ENCODE measurements at places on chromosomes 11 and 22.

- peak; percentile 38 for DNase-seq
Observed at GRCh38 chr11:108511851-108512474, 13.8 kb upstream of the POGLUT3 start.

DNA sequence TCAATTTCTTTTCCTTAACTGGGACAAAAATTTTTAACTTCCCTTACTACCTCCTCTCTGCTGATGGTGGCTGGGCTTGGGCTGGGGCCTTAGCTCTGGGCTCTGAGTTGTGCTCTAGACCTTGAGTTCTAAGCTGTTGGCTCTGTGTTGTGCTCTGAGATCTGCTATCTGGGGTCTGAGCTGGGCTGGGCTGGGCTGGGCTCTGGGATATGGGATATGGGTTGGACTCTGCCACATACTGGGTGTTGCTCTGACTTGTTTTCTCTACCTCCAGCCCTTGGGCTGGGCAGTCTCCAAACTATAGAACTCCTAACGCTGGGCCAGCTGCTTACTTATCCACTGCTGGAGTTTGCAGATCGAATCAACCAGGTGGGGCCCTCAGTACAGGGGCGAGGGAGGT is 41.9 kb downstream of the DNHD1 start:
- DNase-seq, result no peak

GRCh38 chr11:73538381-73538872 is 59.5 kb downstream of the FAM168A start:
- no peak for DNase-seq

- DNase-seq, result no peak
Observed at GRCh38 chr11:66365711-66366619, 5.6 kb downstream of the SLC29A2 start.

- DNase-seq, result no peak
Observed at GRCh38 chr22:43707648-43708047, 104.5 kb downstream of the EFCAB6 start.

DNA sequence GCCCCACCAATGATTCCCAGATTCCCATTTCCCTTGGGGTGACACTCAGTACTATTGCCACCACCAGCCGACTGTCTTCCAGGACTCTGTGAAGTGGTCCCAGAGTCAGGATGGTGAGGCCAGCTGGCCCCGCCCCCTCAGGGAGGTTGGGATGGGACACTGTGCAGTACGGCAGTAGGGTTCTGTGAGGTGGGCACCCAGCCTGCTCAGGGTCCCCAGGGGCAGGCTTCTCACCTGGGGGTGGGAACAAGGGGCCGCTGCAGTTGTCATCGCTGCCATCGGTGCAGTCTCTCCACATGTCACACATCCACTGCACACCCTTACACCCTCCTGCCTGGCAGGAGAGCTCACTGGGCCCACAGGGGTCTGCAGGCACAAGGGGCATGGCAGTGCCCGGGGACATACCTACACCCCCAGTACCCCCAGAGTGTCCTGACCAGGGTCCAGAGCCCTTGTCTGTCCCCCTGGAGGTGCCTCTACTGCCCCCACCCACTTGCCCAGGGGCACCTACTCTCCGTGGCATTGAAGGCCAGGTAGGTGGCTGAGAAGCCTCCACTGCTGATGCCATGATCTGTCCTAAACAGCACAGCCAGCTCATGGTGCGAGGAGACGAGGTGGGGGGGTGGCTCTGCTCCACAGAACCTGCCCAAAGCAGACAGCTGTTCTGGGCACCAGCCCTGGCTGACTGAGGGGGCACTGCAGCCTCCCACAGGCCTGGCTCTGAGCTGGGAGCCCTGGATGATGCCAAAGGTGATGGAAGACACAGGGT is 1.9 kb upstream of the C1QTNF5 start:
- DNase-seq, result no peak

GRCh38 chr11:130937051-130937450 is 20.8 kb upstream of the SNX19 start:
- no peak for DNase-seq

DNA sequence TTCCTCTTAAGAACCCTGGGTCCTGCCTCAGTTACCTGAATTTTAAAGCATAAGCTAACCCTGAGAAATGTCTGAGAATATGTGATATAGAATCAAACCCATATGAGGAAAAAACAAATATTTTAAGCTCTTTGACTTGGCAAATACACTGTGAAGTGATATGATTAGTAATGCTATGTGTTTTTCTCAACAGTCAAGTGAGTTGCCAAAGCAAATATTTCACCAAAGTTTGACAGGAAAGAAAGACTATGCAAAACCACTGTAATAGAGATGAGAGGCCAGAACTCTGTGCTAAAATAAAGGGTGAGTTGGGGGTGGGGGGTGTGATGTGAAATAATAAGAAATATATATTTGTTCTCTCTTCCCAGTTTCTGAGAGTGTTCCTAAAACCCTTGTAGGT is 613.5 kb upstream of the CCDC179 start:
- peak; percentile 5 for DNase-seq

GRCh38 chr11:2533587-2534133 is 88.9 kb downstream of the KCNQ1 start:
- peak; percentile 86 for DNase-seq

All from fibroblast of skin of left quadriceps (primary cell).